Activated CD4-positive, alpha-beta T cell treated with anti-CD3 and anti-CD28 coated beads for 24 hours (primary cell): ENCODE measurements at places on chromosomes 7 and 10.

- no peak for DNase-seq
Measured at GRCh38 chr7:27663989-27664331, 1.3 kb upstream of the HIBADH start.

DNA sequence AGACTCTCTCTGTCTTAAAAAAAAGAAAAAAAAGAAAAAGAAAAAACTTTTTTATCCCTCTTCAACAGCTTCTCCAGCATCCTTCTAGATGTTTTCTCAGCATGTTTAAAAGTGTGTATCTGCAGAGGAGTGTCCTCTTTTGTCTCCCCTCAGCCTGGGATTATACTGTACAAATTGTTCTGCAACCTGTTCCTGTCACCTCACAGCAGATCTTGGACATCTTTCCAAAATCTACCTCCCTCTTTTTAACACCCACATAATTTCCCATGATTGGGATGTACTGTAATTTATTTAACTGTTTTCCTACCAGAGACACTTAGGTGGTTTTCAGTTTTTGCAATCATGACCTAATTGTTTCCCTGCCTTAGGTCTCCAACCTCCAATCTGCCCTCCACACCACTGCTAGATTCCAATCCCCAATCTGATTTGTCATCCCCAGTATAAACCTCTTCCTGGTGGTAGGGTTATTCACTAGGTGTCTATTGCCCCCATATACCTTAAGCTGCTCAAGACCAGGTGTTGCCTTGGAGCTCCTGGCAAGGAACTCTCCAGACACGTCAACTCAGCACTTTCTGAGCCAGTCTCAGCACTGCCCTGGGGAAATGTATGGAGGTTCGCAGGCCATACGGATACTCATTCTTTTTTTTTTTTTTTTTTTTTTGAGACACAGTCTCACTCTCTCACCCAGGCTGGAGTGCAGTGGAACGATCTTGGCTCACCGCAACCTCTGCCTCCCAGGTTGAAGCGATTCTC lies 17.6 kb upstream of the DDIT4 start:
- no peak for DNase-seq

- no peak for DNase-seq
Measured at GRCh38 chr10:1200866-1201807, 145.0 kb downstream of the WDR37 start.

GRCh38 chr7:142962991-142963390 lies 828 bp upstream of the KEL start:
- no peak for DNase-seq

DNA sequence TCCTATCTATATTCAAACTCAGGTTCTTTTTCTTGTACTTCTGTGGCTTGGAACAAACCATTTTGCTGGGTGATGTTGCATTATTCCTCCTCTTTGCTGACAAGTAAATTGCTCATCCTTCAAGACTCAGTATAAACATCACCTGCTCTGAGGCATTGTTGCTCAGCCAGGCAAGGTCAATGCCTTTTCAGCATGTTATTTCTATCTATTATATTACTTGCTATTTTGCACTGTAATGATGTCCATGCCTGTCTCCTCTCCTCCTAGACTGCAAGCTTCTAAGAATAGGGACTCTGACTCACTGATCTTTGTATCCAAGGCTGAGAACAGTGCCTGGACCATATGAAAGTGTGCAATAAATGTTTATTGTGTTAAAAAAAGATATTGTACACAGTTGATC lies 293.8 kb downstream of the RNLS start:
- no peak for DNase-seq

DNA sequence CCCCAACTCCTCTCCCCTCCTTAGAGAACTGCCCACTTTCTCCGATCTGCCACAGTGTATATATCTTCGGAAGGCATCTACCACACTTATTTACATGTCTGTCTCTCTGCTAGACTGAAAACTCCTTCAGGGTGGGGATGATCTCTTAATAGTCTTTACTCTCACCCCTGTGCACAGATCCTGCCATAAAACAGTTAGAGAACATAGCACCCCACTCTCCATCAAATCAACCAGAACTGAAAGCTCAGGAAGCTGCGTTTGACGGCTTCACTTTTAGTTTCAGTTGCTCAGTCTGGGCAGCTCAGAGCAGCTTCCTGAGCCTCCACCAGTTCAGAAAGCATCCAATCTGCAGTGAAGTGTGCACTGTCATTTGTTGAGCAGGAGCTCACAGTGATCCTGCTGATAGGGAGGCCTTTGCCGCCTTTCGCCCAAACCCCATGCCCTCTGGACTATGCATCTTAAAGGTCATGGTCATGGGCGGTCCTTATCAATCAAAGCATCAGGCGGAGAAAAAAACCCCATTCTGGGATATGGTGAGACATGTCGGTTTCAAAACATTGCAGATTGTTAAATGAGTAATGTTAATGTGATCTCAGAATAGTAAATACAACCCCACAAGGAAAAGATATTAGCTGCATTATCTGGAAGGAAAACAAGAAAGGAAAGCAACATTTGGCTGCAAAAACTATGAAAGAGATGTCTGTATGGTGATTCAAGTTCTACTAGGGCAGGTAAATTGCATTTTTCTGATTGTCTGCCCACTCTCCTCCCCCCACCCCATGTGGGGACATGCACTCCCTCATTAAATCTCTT lies 167.1 kb upstream of the ADO start:
- peak; percentile 49 for DNase-seq

DNA sequence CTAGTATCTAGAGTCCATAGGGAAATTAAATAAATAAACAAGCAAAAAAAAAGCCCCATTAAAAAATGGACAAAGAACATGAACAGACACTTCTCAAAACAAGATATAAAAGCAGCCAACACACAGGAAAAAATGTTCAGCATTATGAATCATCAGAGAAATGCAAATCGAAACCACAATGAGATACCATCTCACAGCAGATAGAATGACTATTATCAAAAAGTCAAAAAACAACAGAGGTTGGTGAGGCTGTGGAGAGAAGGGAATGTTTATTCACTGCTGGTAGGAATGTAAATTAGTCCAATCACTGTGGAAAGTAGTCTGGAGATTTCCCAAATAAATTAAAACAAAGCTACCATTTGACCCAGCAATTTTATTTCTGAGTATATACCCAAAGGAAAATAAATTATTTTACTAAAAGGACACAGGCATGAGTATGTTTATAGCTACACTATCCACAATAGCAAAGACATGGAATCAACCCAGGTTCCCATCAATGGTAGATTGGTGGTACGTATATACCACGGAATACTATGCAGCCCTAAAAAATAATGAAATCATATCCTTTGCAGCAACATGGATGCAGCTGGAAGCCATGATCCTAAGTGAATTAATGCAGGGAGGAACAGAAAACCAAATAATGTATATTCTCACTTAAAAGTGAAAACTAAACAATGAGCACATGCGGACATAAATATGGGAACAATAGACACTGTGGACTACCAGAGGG lies 366.5 kb upstream of the SEMA3C start:
- no peak for DNase-seq

GRCh38 chr7:87574630-87575029 lies 26.1 kb downstream of the ABCB1 start:
- DNase-seq = no peak

- no peak for DNase-seq
Measured at GRCh38 chr10:13511409-13511808, 17.4 kb downstream of the BEND7 start.

- no peak for DNase-seq
Measured at GRCh38 chr7:46566097-46566774, 645.2 kb upstream of the IGFBP3 start.

GRCh38 chr10:100043796-100044195 lies 34.0 kb upstream of the DNMBP start:
- no peak for DNase-seq

DNA sequence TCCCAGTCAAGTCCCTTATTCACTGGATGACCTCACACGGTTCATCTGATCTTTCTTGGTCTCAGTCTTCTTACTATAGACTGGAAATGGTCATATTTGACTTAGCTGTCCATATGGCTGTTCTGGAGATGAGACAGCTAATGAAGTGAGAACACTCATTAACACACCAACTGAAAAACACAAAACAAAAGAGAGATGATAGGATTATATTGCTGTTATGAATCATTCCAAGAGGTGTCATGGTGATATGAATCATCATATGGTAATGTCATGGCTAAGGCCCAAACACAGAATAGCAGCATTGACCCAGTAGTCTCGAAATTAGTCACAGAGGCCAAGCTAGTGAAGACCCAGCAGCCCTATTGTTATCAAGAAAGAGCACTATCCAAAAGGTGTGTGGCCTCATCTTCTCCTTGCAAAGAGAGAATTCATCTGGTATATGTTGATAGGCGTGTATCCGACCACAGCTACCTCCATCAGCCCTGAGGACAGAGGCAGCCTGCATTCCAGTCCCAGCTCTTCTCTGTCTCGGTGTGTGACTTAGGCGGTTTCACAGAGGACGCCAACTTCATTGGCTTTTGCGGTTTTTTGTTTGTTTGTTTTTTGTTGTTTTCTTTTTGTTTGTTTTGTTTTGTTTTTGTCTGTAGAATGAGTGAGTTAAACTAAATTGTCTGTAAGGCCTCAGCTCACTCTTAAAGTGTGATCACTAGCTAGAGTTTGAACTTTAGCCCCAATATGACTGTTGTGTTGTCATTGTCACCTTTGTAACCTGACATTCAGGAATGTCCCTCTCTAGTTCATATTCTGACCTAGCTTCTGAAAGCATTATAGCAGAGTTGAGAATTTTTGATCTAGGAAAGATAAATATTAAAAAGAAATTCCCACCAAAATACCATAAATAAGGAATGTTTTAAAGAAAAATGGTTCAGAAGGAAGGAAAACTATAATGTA lies 97.4 kb upstream of the PDCD4 start:
- peak; percentile 32 for DNase-seq

GRCh38 chr7:42128703-42129102 lies 108.3 kb downstream of the GLI3 start:
- no peak for DNase-seq

DNA sequence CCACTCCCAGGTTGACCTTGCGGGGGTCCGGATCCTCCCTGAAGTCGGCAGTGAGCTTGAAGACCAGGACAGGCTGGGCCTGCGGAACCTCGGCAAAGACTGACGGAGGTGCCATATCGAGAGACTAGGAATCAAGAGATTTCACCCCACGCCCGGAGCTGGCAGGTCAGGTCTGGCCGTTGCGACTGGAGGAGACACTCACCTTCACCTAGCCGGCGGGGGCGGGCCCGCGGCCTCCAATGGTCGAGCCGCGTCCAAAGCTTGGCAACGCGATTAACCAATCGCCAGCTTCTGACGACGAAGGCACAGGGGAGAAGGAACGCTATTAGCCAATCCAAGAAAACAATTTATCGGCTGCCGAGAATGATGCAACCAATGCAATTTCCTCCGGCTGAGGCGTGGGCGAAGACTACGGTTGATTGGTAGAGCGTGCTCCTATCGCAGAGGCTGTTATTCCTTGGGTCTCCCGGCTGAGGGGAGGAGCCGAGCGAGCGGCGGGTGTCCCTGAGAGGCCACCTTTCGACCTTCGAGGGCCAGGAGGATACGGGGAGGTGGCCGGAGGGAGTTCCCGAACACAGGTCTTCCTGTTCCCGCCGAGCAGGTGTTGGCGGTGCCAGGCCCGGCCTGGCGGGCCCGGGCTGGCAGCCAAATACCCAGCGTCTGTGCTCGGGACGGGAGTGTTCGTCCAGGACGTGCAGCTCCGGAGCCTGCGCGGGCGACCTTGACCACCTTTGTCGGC lies at the start of gene GOT1:
Gene GOT1, minus strand, starts transcription at position 174 of the 739 bp plus-strand sequence. Its CDS starts 59 bp downstream, at position 115.
- DNase-seq = peak; percentile 92

GRCh38 chr10:90804354-90804753 lies 53.5 kb downstream of the HTR7 start:
- no peak for DNase-seq

DNA sequence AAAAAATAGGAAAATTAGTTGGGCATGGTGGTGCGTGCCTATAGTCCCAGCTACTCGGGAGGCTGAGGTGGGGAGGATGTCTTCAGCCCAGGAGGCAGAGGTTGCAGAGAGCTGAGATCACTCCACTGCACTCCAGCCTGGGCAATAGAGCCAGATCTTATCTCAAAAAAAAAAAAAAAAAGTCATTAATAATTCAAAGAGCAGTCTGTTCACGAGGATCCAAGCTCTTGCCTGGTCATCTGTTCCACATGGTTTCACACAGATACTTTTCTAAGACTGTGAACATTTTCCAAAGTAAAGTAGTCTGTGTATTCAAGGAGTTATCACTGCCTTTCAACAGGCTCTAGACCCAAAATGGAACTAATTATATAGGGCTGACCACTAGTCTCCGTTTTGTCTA lies 86.9 kb downstream of the ZNF277 start:
- DNase-seq = no peak

DNA sequence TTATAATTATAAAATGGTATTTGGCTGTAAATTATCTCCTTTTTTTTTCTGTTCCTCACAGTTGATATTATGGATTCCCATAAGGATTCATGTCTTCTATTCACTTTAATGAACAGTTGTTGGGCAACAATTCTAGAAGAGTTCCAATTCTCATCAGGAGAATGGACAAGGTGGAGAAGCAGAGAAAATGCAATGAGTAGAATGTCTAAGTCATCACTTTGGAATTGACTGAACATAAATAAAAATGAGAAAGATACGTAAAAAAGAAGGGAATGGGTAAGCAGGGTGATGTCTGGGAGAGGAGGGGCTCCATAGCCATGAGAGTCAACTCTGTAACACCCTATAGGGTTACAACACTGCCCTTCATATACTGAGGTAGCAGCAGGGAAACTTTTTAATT lies 1.8 kb upstream of the CAV2 start:
- no peak for DNase-seq

- DNase-seq = no peak
Measured at GRCh38 chr7:135158141-135158655, 10.3 kb downstream of the TMEM140 start.

GRCh38 chr10:36606234-36606839 lies 519.1 kb upstream of the ANKRD30A start:
- no peak for DNase-seq

DNA sequence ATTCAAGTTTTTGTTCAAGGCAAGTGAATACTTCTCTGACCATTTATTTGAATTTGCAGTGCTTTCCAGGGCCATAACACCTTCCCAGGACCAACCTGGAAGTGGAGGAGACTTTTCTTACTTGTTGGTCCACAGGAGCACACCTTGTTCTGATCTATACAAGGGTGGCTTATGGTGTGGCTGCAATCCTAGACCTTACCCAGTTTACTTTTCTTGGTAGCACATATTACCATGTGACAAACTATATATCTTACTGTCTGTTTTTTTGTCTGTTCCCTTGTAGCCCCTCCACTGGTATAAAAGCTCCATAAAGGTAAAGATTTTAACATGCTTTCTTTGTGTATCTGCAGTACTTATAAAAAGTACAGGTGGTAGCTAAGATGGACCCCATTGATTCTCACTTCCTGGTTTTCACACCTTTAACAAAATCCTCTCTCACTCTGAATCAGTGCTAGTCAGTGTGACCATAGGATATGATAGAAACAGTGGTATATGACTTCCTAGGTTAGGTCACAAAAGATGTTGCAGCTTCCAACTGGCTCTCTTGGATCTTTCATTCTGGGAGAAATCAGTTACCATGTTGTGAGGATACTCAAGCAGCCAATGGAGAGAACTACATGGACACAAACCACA lies 5.6 kb upstream of the ASB4 start:
- DNase-seq = no peak

GRCh38 chr7:117219485-117219884 lies 103.4 kb downstream of the WNT2 start:
- DNase-seq = no peak
